AG09309 (cell line): ENCODE measurements at places on chromosomes 12 and 14.

DNA sequence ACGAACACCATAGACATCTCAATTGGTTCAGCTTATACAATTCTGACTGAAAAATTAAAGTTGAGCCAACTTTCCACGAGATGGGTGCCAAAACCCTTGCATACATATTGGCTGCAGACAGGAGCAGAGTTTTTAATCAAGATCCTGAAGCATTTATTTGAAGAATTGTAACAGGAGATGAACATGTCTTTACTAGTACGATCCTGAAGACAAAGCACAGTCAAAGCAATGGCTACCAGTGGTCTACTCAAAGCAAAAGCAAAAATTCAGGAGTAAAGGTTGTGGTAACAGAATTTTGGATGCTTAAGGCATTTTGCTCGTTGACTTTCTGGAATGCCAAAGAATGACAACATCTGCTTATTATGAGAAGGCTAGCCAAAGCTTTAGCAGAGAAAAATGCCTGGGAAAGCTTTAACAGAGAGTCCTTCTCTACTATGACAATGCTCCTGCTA is 20.7 kb downstream of the ZDHHC17 start:
- no peak for DNase-seq

DNA sequence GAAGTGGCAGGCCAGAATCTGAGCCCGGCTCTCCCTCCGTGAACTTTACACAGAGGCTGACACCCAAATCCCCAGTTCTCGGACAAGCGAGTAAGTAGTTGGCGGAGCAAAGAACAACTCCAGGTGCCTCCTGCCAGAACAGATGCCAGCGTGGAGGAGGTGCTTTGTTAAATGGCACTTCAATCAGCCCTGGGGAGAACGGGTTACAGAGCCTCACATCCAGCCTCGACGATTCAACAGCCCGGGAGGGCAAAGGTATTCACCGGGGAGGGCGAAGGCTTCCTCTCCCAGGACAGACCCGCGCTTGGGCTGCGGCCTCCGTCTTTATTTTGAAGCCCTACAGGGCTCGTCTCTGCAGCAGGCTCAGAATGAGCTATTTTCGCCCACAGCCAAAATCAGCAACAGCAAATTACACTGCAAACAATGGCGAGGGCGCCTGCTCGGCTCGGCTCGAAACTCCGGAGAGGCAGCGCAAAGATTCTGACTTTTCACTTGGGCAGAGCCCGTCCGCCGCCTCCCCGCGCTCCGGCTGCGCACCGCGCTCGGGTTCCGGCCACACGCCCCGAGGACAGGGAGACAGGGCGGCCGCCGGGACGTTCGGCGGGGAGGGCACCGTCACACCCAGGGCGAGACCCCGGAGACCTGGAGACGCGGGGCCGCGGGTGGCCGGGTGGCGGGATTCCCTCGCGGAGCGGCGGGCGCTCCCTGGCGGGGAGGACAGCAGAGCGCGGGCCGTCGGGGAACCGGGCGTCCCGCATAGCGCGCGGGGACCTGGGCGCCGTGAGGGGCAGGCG is 811 bp downstream of the TMCC3 start:
- DNase-seq, result no peak

- DNase-seq, result no peak
Observed at GRCh38 chr12:115657081-115658013, 620.1 kb downstream of the MED13L start.

DNA sequence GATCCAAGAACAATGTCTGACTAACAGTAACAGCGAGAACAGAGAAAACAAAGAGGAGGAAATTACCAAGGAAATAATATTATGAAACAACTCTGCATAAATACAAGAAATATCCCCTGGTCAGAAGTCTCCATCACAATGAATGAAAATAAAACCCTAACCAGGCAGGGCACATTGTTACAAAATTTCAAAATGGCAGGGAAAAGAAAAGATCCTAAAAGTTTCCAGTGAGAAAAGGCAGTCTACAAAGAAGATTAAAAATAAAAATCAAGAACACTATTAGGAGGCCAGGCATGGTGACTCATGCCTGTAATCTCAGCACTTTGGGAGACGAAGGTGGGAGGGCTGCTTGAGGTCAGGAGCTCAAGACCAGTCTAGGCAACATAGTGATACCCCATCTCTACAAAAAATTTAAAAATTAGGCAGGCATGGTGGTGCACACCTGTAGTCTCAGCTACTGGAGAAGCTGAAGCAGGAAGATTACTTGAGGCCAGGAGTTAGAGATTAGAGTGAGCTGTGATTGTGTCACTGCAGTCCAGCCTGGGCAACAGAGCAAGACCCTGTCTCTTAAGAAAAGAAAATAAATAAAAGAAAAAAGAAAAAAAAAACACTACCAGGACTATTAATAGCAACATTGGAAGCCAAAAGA is 47.8 kb downstream of the FERMT2 start:
- no peak for DNase-seq

GRCh38 chr14:104935955-104936354 is 11.3 kb downstream of the PLD4 start:
- no peak for DNase-seq

- no peak for DNase-seq
Observed at GRCh38 chr14:20197459-20197858, 6.8 kb downstream of the OR11G2 start.

- no peak for DNase-seq
Observed at GRCh38 chr12:32466986-32467711, 67.8 kb downstream of the FGD4 start.

DNA sequence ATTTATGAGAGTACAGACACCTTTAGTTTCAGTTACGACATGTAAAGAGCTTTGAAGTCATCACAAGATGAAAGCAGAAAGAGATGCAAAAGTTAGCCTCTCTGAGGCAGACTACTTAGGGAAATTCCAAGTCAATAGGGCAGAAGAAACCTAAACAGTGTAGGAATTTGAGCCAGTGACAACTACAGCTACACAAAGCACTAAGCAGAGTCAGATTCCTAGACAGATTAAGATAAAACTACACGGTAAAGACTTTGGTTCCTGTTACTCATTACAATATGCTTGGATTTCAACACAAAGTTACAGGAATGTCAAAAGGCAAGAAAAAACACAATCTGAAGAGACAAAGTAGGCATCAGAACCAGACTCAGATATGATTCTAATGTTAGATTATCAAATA is 1302.3 kb downstream of the FSCB start:
- DNase-seq, result no peak

DNA sequence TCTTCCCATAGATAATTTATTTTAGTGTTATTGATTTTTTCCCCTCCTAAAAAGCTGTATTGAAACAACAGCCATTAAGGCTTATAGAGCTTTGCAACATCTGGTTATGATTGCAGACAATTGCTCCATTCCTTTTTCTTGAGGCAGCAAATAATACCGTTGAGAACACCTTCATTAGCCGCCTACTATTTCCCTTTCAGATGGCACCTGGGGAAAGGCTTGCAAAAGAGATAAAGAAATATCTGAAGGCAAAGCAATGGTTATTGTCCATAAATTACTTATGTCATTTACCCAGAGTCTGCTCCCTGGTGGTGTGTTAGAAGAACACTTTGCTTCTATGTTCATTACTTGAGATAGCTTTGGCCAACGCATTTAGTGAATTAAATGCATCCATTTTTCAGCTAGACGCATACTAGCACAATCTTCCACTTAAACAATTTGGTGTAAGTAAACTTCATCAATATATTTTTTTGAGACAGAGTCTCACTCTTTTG is 377.8 kb downstream of the KCNH5 start:
- DNase-seq, result no peak

DNA sequence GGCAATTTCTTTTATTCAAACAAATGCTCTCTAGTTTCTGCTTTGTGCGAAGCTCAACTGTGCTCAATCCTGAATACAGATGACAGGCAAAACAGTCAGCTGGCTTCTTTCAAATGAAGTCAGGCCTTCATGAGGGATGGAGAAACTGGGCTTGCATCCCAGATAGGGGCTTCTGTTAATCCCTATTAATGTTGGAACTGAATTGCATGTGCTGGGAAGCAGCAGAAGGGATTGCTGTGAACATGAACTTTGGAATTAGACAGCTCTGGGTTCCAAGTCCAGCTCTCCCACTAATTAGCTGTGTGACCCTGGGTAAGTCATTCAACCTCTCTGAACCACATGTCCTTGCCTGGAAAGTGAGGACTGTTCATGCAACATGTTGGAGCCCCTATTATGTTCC is 21.1 kb upstream of the CORO1C start:
- DNase-seq, result no peak

DNA sequence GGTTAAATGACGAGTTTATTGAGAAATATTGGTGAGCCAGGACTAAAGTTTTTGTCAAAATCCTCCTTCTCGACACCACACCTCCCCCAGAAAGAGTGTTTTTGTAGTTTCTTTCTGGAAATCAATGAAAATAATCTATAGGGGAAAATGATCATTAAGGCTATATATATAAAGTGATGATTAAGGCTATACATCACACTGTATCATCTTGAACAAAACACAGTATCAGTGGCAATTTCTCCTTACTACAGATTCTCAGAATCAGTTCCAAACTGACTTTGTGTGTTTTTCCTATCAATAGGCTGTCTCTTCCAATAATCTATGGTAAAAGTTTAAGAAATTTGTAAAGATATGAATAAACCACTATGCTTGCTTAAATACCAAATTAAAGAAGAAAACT is 81.7 kb downstream of the IFNG-AS1 start:
- DNase-seq, result no peak

DNA sequence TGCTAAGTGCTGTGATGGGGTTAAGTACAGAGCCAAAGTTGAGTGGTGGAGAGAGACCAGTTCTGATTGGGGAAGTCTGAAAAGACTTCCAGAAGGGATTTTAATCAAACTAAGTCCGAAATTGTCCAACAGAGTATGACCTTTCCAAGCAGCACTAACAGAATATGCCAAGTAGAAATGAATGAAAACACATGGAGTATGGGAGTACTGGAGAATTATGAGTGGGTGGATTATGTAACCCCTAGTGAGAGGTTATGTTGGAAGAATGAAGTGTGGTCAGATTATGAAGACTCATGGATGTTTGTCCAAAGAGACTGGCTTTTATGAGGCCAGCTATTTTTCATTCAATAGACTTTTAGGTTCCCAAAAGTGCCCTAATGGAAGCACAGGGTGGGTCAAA is 94.0 kb upstream of the PLEKHA5 start:
- DNase-seq, result peak; percentile 62

DNA sequence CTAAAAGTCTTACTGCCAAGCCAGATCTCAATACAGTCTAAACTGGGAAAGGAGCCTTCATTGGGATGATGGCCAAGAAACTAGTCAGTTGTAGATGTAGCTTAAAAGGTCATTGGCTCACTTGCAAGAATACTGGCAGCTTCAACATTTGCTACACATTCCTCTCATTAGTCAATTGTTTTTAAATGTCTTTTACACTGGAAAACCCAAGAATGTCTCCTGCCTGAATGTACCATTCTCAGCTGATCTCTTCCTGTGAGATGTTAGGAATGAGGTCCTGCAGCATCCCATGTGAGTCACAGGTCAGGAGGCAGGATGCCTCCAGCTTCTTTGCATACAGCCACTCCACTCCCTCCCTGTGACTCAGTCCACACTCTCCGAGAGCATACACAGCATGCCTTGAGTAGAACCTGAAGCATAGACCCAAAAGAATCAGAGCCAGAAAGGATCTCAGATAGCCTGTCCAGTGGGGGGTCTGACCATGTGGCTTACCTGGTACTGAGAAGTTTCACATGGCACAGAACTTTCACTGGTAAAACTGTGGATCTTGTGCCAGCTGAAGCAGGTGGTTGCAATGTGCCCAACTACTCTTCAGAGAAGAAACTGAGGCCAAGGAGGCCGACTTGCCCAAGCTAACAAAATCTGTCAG is 56.0 kb upstream of the HECTD1 start:
- peak; percentile 99 for DNase-seq

DNA sequence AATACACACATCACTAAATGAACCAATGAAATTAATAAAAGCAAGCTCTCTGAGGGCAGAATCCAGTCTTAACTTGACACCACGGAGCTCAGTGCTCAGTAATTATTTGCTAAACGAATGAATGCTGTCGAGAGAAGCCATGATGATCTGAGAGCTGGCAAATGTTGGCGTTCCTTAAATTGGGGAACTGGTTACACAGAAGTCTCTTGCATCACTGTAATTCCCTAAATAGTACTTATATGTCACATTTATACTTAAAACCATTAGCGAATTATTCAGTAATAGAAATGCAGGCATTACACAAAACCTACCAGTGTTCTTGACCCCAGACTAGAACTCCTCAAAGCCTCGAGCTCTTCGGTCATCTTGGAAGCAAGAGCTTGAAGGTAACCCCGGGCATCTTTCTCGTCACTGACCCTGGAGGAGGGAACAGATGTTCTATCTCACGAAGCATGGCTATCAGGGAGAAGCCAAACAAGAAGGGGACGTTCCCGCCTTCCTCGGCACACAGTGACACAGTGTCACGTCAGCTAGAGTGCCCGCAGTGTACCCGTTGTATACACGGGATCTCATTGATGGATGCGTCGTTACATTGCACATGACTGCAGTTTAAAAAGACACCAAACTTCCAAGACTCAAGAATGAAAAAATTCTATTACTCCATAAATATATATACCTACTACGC is 43.6 kb downstream of the AMN start:
- DNase-seq, result no peak

DNA sequence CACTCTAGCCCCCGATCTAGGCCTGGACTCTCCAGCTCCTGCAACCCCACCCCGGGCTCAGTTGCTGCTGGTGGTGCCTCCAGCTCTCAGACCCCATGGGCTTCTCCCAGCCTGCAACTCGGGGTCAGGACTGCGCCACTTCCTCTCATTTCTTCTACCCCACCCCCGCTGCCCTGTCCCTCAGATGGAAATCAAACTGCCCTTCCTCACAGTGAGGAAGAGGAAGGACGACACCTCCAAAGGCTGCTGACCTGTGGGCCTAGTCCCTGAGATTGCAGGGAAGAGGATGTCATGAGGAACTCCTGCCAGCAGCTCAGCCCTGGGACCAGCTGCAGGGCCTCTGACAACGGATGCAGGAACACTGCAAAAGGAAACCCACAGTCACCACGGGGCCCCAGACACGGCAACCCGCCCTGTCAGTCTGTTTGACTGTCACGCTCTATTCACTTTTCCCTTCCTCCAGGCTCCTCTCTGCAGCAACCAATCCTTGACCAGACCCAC is 29.3 kb upstream of the PNMA1 start:
- no peak for DNase-seq

GRCh38 chr14:100106250-100107112 is 41.3 kb downstream of the EVL start:
- DNase-seq, result no peak

GRCh38 chr14:101114726-101115515 is 211.4 kb upstream of the RTL1 start:
- no peak for DNase-seq

GRCh38 chr14:52443506-52443905 is 108.8 kb downstream of the TXNDC16 start:
- no peak for DNase-seq

GRCh38 chr12:29569132-29569757 is 71.8 kb upstream of the OVCH1 start:
- DNase-seq, result no peak

- DNase-seq, result no peak
Observed at GRCh38 chr12:132484183-132484890, 5.6 kb upstream of the FBRSL1 start.

- no peak for DNase-seq
Observed at GRCh38 chr12:110741341-110742095, 1.2 kb downstream of the PPP1CC start.

GRCh38 chr12:53418221-53418620 is 5.4 kb upstream of the AMHR2 start:
- no peak for DNase-seq
